Small intestine (tissue), 16 donors: ENCODE measurements at places on chromosomes 2 and 18. TPM values are rescaled to one million over a fixed set of nuclear protein-coding genes. Genes with fewer than 3 reads are reported as not detected.

The PCARE gene
- not detected for polyA plus RNA-seq

The IKZF2 gene
- polyA plus RNA-seq, result 0.43 TPM

The SMAD7 gene
- 24.0 TPM for polyA plus RNA-seq

The AMER3 gene
- not detected for polyA plus RNA-seq

The DSG1 gene
- polyA plus RNA-seq, result 0.03 TPM

The TMEM169 gene
- polyA plus RNA-seq, result 0.54 TPM

The VWA3B gene
- polyA plus RNA-seq, result 1.4 TPM

DNA sequence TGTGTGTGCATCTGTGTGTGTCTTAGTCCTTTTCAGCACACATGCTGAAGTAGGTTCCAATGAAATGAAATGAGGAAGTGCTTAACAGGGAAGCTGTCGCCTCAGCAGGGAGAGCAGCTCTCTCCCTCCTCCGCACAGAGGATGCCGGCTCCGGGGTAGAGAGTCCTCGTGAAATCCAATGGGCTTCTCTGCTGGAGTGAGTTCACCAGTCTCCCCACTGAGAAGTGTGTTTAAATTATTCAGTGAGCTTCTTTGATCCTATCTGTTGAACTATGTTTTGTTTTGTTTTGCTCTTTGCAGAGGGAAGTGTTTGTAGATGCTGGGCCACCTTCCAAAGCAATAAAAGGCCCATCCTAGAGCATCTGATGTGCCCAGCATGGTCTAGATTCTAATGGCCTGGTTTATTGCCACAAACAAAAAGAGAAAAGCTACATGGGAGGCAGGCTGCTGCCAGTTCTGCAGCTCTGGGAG lies 6.7 kb downstream of the PPP1R7 start:
- H3K4me1 ChIP-seq, result no peaks in the 10 kb centered on the region
- DNase-seq, result no peak
- H3K27me3 ChIP-seq, result no peaks in the 10 kb centered on the region

- H3K27ac ChIP-seq, result no peak overlapping the region
- H3K4me3 ChIP-seq, result no peak overlapping the region
- no peaks in the 10 kb centered on the region for H3K36me3 ChIP-seq
- DNase-seq, result no peak
Observed at GRCh38 chr2:26558271-26559043, 80.5 kb upstream of the OTOF start.

- no peaks in the 10 kb centered on the region for H3K27me3 ChIP-seq
- H3K27ac ChIP-seq, result no peak overlapping the region
- no peak for DNase-seq
Observed at GRCh38 chr18:74635224-74635975, 37.7 kb downstream of the ZNF407 start.

GRCh38 chr2:23753291-23754010 lies 173.5 kb downstream of the ATAD2B start:
- no peak overlapping the region for H3K4me3 ChIP-seq
- H3K27me3 ChIP-seq, result no peaks in the 10 kb centered on the region
- peaks cover 2% of the 10 kb centered on the region for H3K36me3 ChIP-seq
- H3K27ac ChIP-seq, result no peak overlapping the region

- H3K4me3 ChIP-seq, result no peak overlapping the region
- no peak overlapping the region for H3K27ac ChIP-seq
- DNase-seq, result no peak
Observed at GRCh38 chr2:175441181-175441761, 259.8 kb upstream of the ATP5MC3 start.

DNA sequence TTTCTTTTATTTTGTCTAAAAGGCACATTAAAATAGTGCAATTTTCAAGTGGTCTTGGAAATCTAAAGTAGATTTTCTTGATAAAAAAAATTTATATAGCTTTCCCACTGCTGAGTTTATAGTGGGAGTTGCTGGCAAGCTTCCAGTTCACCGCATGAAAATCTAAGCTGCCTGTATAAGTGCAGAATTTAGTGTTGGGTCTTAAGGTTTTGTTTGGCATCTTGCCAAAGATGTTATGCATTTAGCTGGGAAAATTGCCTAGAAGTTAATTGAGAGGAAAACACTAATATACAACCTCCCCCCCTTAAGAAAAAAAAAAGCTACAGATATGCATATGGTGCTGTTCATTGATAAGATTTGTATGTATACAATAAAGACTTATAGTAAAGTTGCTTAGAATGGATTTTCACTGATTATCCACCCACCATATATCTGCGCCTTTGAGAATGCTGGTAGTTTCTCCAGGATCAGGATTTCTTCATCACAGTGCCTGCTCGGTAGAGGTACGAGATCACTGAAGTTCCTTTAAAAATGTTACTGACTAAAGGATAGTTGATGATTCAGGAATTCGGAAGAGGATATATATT lies 803.2 kb upstream of the POU3F3 start:
- no peaks in the 10 kb centered on the region for H3K4me1 ChIP-seq
- H3K4me3 ChIP-seq, result no peak overlapping the region
- no peaks in the 10 kb centered on the region for H3K27me3 ChIP-seq

- H3K27ac ChIP-seq, result no peak overlapping the region
- no peaks in the 10 kb centered on the region for H3K4me1 ChIP-seq
- H3K27me3 ChIP-seq, result no peaks in the 10 kb centered on the region
- no peaks in the 10 kb centered on the region for H3K36me3 ChIP-seq
Observed at GRCh38 chr2:204923957-204924356, 378.7 kb downstream of the PARD3B start.

GRCh38 chr2:23005469-23005868 lies 379.5 kb upstream of the KLHL29 start:
- H3K4me3 ChIP-seq, result no peak overlapping the region
- no peak for DNase-seq
- no peak overlapping the region for H3K27ac ChIP-seq
- peaks cover 10% of the 10 kb centered on the region for H3K4me1 ChIP-seq
- no peaks in the 10 kb centered on the region for H3K36me3 ChIP-seq
- H3K27me3 ChIP-seq, result no peaks in the 10 kb centered on the region
